ENCODE measurements at places on chromosomes 13 and 19.

GRCh38 chr19:33796164-33796875 is at the start of gene KCTD15:
Gene KCTD15 (plus strand): TSS chr19:33796870. CDS start chr19:33800455, 3,585 bp downstream.
- no peak for DNase-seq

- DNase-seq: no peak
Observed at GRCh38 chr19:44525721-44526430, 3.6 kb downstream of the CEACAM20 start.

DNA sequence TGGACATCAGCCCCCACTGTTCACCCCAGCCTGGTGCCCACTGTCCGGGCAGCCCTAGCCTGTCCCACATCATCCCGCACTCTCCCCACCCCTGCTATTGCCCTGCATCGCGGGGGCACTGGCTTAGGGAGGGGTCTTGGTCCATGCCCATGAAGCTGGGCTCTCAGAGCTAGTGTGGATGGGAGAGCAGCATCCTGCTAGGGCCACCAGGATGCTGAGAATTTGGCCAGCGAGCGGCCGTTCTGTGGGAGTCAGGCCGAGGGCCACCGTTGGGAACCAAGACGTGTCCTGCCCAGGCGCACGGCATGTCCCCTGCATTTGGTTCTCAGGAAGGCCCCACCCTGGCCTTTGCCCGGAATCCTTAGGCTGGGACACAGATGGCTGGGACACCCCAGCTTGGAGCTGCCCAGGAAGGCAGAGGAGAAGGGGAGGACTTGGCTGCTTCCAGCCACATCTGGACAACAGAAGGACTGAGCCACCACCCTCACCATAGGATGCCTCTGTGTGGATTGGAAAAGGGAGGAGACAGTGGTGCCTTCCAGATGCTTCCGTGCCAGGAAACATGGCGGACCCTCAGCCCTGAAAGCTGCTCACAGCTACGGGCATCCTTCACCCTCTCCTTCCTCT is 14.6 kb downstream of the ADGRE5 start:
- DNase-seq: no peak

DNA sequence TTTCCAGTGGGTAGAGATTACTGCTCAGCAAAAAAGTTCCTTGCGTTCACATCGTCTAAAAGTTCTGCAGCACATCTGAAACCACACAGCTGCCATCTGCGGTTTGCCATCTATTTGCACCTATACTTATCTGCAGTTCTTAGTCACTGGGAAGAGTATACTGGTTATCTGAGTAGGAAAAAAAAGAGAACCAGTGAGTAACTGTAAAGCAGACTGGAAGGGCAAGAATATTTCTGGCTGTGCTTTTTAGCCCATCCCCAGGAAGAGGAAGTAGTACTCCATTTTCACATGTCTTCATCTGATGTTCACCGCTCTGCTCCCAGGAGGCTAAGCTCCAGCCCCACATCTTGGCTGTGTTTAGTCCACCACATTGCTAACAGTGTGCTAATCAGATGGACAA is 35.6 kb downstream of the EFNB2 start:
- DNase-seq: no peak

DNA sequence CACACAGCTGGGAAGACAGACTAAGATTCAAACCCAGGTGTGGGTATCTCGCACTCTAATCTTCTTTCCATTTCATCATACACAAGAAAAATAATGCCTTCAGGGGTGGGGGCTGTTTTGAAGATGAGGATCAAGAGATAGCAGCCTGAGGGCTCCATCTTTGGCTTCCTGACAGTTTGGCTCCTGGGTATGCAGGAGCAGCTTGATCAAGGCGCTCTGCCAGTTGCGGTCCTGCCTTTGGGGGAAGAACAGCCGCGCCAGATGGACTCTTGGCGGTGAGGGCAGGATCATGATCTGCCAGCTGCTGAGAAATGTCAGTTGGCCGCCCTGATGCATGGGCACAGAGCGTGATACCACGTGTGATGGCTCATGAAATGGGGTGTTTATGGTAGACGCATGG is 119.1 kb downstream of the IER2 start:
- no peak for DNase-seq

- no peak for DNase-seq
Observed at GRCh38 chr19:33282036-33282671, 20.2 kb downstream of the CEBPA start.

DNA sequence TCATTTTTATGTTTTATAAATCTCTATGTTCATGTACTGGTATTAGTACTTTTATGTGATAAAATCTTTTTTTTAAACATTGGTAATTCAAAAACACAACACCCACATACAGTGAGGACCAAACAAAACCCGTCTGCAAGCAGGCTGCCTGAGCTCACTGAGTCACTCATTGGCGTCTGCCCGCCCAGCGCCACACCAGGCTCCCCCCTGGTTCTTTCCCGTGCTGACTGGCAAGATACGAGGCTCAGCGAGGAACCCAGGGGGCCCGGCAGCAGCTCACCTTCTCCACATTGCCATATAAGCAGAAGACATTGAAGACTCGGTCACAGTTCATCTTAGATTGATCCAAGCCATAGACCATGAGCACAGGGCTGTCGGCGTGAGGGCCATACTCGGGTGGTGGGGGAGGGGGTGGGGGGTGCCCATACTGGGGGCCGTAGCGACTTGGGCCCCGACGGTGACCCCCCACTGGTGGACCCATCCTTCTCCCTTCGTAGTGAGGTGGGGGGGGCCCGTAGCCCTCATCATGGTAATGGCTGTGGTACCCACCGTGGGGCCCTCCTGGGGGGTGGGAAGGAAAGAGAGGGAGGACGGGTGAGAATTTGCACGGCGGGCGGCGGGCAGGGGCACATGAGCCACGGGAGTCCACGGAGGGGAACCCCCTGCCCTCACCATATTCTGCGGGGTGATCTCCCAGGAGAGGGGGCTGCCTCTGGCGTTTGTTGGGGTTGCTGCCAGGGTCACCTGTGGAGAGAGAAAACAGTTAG is 8.4 kb upstream of the ECH1 start:
- no peak for DNase-seq

- DNase-seq: peak; percentile 44
Observed at GRCh38 chr19:35352448-35353304, 5.0 kb downstream of the FFAR1 start.

DNA sequence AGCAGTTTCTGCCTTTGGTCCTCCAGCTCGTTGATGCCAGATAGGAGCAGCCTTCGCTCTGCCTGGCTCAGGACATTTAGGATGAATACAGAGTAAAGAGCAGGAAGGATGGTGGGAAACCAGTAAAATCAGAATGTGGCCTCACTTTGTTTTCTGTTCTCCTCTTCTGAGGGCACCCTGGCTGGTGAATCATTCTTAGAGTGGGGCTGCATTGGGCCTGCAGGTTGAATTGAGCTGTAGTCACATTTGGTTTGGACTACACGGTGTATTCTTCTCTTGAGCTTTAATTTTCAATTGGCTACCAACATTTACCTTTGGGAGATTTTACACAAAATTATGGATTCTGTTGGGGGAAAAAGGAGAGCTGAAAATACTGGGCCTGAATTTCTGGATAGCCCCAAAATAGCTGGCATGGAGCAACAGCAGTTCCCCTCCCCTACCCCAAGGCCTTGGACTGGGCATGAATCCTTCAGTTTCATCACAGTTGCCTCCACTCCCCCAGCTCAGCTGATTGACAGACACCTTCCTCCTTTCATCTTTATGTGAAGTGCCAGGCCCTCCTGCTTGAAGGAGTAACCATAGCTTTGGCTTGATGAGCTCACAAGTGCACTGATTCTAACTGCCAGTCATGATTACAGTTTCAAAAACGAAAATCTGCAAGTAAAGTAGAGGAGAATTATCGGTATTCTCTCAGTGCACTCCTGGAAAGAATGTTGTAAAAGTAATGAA is 24.3 kb downstream of the ERCC5 start:
- DNase-seq: no peak

DNA sequence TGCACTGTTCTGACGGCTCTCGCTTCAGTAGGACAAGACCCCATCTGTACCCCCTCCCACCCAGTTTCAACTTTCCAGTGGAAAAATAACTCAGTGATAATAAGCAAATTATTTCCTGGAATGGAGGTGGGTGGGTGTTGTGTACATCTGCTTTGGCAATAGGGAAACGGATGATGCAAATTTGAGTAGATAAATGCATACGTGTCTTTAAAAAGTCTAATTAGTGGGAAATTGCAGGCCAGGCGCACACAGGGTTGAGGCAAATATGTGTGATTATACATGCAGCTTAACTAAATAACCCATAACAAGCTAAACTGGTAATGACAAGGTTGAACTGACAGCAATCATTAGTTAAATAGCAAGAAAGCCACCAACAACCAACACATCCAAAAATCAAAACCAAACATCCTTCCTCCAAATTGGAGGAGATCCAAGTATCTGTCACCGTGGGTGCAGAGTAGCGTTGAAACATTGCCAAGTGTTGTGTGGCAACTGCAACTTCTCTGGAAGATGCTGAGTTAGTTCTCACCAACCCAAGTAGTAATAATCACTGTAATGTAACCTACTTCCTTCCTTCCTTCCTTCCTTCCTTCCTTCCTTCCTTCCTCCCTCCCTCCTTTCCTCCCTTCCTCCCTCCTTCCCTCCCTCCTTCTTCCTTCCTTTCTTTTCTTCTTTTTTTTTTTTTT is 54.6 kb downstream of the TRPM4 start:
- DNase-seq: no peak

- no peak for DNase-seq
Observed at GRCh38 chr19:42286349-42287016, 15.4 kb upstream of the PRR19 start.

- DNase-seq: peak; percentile 25
Observed at GRCh38 chr13:46893798-46894560, 2.9 kb downstream of the HTR2A start.

Measured in stimulated activated CD4-positive, alpha-beta T cell treated with anti-CD3 and anti-CD28 coated beads, Interleukin-1b, Interleukin-23, amount 100 ng/mL, for 1 hour (primary cell).